ENCODE measurements at places on chromosomes 12 and 14.

GRCh38 chr12:123949770-123950165, 22.9 kb downstream of the CCDC92 start:
- no peak for DNase-seq

DNA sequence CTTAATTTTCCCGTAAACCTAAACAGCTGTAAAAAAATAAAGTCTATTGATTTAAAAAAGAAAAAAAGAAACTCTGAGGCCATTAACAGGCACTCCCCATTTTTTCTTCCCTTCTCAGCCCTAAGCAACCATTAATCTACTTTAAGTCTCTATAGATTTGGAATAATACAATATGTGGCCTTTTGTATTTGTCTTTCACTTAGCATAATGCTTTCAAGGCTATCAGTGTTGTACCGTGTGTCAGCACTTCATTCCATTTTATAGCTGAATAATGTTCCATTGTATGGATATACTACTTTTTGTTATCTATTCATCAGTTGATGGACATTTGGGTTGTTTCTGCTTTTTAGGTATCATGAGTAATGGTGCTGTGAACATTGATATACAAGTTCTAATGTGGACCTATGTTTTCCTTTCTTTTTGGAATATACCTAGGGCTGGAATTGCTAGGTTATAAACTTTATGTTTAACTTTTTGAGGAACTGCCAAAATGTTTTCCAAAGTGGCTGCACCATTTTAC, 15.7 kb downstream of the CREBL2 start:
- DNase-seq: no peak

DNA sequence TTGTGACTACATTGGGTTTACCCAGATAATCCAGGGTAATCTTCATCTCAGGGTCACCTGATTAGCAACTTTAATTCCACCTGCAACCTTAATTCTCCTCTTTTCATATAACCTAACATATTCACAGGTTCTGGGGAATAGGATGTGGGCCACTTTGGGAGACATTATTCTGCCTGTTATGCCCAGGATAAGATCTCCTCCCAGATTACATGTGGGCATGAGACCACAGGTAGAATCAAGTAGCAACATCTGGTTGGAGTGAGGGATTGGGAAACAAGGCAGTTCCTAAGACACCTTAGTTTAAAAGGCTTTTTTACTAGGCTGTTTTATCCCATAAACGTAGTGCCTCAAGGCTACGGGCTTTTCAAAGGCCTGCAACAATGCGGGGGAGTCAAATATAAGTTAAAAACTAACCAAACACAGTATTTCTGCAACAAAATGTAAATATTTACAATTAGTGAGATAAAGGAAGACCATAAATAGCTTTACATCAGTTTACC, 181.5 kb downstream of the FOXA1 start:
- no peak for DNase-seq

DNA sequence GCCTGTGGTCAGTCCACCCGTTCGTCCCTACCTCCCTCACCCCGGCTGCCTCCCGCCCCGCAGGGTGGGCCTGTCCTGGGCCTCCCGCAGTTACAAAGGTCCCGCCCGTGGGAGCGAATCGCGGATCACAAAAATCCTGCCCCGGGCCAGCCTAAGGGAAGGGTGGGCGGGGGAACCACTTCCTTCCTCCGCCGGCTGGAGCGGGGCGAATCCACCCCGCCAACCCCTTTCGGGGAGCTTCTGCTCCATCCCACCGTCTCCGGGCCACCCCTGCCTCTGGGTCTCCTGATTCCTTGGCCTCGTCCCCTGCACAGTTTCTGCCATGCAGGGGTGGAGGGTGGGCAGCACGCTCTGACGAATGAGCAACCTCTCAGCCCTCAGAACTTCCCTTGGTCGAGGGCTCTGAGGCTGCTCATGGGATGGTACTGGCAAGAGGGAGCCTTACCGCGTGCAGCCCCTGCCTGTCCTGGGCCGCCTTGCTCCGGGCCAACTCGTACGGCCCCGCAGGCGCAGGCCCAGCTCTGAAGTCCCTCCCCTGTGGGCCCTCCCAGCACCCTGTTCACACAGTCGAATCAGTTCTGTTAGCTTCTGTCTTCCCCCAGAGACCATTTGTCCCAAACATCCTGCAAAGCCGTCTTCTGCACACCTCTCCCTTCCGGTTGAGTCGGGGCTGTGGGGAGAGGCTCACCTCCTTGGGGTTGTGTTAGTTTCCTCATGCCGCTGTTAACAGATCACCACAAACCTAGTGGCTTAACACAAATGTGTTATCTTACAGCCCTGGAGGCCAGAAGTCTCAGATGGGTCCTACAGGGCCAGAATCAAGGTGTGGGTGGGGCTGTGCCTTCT, 589 bp upstream of the HVCN1 start:
- DNase-seq: peak; percentile 57

- DNase-seq: no peak
These were observed 16.8 kb upstream of the NFYB start for GRCh38 chr12:104154806-104155205.

GRCh38 chr12:108477055-108477880, 37.8 kb upstream of the FICD start:
- DNase-seq: no peak

DNA sequence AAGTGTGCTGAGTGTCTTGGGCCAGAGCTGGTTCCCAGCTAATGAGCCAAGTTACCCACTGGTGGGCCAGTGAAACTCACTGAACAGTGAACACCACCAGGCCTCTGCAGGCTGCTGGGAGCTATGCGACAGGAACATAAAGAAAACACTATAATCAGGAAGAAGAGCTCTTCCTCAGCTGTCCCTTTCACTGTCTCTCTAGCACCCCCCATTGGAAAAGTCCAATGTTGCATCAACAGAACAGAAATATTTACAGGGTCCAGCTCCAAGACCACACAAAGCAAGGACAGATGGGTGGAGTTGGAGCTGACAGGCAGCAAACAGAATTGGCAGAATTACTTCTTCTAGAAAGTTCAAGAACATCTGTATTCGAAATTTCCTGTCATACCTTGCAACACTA, 903.6 kb upstream of the TMEM132C start:
- no peak for DNase-seq

DNA sequence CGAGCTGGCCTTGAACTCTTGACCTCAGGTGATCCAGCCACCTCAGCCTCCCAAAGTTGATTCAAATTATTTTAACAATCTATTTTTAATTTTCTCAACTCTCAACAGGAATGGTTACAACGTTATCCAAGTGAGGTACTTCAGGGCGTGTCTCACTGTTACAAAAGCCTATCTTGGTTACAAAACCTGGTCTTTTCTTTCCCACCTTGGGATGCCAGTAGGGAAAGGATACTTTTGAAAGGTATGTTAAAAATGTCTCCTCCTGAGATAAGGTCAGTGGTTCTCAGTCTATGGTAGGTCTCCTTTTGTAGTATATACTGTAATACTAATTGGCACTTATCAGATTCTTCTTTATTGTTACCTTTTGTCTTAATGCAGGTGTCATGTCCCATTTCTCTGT, 4.9 kb downstream of the SPTSSA start:
- DNase-seq: no peak

DNA sequence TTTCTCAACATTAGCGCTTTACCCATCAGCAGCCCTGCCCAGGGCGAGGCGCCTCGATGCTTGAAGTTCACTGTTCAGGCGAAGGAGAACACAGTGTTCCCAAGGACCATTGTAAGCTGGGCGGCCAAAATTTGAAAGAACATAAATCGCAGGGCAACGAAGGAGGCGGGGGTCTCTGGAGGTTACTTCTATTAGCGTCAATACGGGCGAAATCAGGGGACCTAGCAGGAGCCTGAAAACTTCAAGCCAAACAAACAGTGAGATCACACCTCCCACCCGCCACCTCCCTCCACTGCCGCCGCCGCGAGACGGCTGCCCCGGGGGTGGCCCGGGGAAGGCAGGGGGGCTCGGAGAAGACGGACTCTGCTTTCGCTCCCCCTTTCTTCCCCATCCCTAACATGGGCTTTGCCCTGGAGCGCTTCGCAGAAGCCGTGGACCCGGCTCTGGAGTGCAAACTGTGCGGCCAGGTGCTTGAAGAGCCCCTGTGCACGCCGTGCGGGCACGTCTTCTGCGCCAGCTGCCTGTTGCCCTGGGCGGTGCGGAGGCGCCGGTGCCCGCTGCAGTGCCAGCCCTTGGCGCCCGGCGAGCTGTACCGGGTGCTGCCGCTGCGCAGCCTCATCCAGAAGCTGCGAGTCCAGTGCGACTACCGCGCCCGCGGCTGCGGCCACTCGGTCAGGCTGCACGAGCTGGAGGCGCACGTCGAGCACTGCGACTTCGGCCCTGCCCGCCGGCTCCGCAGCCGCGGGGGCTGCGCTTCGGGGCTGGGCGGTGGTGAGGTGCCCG, at the start of gene PDZRN4:
Gene PDZRN4 (plus strand): TSS at position 263 of the 783 bp plus-strand sequence.
- DNase-seq: no peak

DNA sequence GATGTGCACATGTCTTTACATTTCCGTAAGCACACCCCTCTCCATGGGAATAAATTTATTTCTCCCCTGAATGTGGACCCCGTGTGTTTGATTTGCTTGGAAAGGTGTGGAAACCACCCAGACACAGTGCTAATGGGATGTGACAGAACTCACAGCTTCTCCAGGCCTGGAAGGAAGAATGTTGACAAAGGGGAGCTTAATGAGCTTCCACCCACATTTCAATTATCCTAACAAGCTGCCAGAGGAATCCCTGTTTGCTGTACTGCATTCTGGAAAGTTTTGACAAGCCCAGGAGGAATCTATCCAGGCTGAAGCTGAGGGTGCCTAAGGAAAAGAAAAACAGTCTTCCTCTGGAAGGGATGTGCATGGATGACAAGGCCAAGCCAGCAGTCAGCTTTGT, 51.2 kb upstream of the CCDC60 start:
- DNase-seq: no peak

DNA sequence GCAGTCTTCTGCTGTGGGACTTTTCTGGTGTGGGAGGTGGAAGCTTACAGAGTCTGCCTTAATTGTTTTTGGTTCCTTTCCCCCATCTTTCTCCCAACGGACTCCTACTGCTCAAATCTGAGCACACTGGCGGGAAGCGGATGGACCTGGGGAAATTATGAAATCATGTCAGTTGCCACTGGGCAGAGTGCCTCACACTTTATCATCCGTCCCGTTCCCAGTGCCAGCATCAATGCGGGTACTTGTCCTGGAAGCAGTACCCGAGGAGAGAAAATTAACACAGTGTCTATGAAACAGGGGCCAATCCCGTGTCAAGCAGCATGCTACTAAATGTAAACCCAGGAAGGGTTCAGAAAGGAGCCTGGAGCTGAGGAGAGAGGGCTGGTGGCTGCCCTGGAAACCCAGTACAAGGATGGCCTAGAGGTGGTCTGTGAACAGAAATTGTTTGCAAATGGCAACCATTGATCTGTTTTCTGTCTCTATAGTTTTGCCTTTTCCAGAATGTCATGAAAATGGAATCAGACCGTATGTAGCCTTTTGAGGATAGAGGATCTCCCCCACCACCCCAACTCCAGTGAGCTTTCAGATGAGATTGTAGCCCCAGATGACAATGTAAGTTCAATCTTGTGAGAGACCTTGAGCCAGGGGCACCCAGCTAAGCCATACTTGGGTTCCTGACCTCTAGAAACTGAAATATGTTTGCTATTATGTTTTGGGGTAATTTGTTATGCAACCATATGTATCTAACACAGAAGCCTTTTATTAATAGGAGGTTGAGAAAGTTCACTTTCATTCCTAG, 908 bp upstream of the CDKL1 start:
- no peak for DNase-seq

- no peak for DNase-seq
These were observed 29.3 kb downstream of the DHRS2 start for GRCh38 chr14:23665302-23666016.

GRCh38 chr14:74389980-74390379, 36.0 kb downstream of the SYNDIG1L start:
- DNase-seq: no peak

GRCh38 chr14:31258427-31259039, 50.9 kb upstream of the HECTD1 start:
- no peak for DNase-seq

Measured in CD4-positive, alpha-beta T cell treated with Interleukin-10 for 1 hour (primary cell).